ENCODE measurements at places on chromosomes 1 and 21.

- DNase-seq = no peak
Measured at GRCh38 chr1:114097109-114097508, 56.6 kb downstream of the SYT6 start.

DNA sequence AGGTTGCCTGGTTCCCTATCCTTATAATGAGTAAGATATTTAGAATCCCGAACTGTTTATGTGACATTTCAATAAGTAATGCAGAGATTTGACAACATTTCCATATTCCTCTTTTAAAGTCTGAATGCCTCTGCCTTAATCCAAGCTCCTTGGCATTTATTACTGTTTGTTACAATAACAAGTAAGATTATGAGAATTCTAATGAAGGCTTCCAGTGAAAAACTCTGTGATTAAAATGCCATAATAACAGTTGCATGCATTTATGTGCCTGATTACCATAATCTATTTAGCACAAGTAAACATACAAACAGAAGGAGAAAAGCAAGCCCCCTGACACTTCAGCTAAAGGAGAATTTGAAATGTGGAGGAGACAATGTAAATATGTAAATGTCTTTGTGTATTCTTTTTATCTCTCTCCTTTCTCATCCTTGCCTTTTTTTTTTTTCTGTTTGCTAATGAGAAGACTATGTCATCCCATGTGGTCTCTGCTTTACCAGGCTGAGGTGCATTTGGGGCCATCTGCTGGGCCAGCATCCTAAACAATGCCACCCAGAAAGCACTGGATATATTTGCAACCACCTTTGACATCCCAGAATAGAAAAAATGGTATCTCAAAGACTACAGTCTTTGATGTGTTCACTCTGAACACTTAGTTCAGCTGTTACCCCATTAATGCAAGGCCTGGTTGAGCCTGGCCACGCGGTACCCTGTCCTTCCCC lies 17.2 kb upstream of the OLIG2 start:
- DNase-seq = no peak

GRCh38 chr1:16213013-16213412 lies 561 bp upstream of the ARHGEF19 start:
- no peak for DNase-seq

- DNase-seq = no peak
Measured at GRCh38 chr1:89567797-89568196, 43.2 kb downstream of the LRRC8B start.

- no peak for DNase-seq
Measured at GRCh38 chr1:166122873-166123466, 43.8 kb downstream of the FAM78B start.

DNA sequence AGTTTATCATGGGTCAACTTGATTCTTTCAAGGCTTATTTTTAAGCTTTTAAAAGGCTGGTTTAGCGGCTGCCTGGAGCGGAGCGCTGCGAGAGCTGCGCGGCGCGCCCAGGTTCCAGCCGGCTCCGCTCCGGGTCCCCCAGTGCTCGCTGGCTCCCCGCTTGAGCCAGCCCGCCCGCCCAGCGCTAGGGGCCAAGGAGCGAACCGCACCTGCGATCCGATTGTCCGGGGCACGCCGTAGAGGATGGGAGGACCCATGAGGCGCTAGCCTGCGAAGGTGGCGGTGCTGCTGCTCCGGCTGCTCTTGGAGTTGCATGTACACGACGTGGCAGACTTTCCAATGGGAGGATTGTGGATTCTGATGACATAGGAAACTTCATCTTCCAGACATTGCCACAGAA lies 9.9 kb upstream of the CFHR4 start:
- DNase-seq = no peak

Data from GM12878 (cell line).